CD4-positive, alpha-beta T cell treated with Interleukin-12 subunit alpha and Interleukin-12 subunit beta, for 1 hour (primary cell): ENCODE measurements at places on chromosomes 5 and 9.

DNA sequence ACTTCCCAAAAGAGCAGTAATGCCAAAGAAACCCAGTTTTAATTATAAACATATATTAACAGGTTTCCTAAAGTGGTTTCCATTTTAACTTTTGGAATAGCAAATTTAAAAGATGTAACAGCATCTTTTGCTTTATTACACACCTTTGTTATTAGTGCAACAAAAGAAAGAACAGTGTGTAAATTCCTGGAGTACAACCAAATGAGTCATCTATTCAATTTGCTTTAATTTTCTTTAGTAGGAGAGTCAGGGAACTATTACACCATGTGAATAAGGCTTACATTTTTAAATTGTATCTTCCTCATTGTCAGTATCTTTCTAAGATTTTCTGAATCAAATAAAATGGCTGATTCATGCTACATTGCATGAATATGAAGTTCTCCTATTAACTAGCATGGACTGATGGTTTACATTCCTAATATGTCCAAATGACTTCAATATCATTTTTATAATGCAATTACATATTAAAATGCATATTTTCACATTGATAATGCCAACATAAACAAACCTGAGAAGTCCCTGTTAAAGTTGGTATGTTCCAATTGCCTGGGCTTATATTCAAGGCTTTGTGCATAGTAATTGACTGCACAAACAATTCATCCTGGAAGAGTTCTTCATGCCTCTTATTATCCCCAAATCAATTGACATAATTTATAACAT lies 22.5 kb downstream of the EDIL3 start:
- DNase-seq = no peak

GRCh38 chr5:139388198-139388821 lies 1.4 kb downstream of the MZB1 start:
- DNase-seq = no peak

GRCh38 chr9:75467142-75467541 lies 378.8 kb downstream of the OSTF1 start:
- no peak for DNase-seq

DNA sequence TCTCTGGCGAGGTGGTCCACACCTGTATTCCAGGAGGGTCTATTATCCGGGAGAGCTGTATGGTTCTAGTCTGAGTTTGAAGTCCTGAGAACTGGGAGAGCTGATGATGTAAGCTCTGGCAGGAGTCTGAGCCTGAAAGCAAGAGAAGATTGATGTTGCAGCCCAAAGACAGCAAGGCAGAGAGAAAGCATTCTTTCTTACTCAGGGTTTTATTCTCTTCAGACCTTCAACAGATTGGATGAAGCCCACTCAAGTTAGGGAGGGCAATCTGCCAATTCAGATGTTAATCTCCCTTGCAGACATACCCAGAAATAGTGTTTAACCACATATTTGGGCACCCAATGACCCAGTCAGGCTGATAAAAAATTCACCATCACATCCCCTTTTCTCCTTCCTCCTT lies 159.1 kb downstream of the CCDC171 start:
- DNase-seq = no peak

DNA sequence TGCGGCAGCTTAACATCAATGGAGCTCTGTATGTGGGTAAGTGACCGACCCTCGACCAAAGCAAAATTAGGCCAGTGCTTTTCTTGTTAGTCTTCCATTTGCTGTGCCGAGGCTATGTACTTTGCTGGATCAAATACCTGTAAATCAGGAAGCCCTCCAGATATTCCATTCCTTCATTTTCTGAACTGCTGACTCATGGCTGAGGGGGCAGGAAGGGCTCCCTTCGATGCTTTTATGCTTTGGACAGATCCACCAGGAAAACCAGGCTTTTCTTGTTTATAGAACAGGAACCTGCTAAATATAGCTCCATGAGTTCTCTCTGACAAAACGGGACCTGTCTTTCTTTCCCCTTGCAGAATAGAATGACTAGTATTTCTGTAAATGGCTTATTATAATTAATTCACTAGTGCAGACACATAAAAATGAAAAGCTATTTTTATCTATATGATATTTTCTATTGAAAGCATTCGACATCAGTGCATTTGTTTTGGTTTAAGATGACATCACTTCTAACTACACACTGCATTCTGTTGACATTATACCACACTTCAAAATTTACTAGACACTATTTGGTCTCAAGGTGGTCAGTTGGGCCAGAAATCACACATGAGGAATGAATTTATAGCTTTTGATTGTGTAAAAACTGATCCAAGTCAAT lies 93.3 kb downstream of the LIFR start:
- no peak for DNase-seq

DNA sequence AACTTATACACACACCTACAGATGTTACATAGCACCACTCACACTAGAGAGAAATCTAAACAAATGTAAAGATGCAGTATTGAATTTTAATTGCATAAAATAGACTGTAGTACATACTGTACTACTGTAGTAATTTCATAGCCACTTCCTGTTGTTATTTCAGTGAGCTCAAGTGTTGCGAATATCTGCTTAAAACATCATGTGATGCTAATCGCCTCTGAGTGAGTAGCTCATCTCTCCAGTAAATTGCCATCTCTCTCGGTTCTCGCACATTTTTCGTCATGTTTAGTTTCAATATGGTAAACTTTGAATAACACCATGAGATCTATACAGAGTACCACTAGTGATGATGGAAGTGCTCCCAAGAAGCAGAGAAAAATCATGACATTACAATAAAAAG lies 22.0 kb upstream of the ARHGEF28 start:
- DNase-seq = no peak

GRCh38 chr5:107296572-107296971 lies 374.2 kb downstream of the EFNA5 start:
- peak; percentile 14 for DNase-seq

- no peak for DNase-seq
Measured at GRCh38 chr5:135432113-135432512, 15.0 kb downstream of the DCANP1 start.

DNA sequence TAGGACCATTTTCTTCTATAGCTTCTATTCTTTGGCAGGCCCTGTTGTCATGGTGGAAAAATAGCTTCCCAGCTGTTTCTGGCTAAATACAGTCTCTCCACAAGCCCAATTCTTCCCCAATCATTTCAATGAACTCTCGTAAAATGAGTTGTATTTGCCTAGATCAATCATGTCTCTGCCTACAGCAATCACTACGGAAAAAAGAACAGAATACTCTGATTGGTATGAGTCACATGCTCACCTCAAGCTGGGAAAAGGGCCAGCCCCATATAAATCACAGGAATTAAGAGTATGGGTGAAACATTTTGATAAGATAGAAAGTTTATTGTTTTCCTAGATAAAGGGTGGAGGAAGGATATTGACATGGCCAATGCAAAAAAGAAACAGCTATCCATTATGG lies 711.4 kb downstream of the EFNA5 start:
- no peak for DNase-seq

DNA sequence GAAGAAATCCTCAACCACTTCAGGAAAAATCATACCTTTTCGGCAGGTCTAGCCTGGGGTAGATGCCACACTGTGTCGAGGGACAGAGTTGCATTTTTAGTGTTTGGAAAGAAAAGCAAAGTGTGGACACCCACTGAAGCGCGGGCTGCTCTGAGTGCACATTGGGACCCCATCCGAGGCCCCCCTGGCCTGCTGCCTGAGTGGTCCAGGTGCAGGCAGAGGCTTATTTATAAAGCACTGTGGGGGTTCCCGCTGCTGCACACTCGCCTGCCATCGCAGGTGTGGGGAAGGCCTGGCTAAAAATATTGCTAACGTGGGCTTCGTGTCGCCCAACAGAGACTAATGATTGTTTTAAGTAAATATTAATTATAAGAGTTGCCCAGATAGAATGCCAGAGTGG lies 119.4 kb downstream of the CRB2 start:
- DNase-seq = no peak

- no peak for DNase-seq
Measured at GRCh38 chr5:119333421-119333851, 22.4 kb upstream of the TNFAIP8 start.

- DNase-seq = no peak
Measured at GRCh38 chr9:36444203-36444602, 44.1 kb upstream of the RNF38 start.

DNA sequence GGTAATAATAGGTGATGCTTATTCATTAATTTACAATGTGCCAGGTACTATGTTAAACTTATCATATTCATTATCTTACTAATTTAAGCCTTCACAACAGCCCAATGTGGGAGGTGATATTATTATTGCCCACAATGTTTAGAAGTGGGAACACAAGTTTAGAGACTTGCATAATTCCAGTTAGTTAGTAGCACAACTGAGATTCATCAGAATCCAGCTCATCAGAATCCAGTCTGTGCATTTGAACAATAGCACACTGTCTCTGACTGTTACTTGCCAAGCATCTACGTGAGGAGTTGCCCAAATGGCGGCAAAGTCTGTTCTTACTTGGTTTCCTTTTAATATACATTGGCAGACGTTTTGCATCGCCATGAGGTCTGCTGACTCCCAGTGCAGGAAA lies 110.9 kb upstream of the BASP1 start:
- DNase-seq = no peak

GRCh38 chr5:120808606-120809005 lies 344.5 kb downstream of the PRR16 start:
- DNase-seq = no peak
